Activated T-cell treated with anti-CD3 and anti-CD28 coated beads for 48 hours (primary cell): ENCODE measurements at places on chromosomes 12 and 14.

GRCh38 chr14:74591899-74592298, 20.1 kb downstream of the LTBP2 start:
- no peak for DNase-seq

- DNase-seq, result no peak
Observed at GRCh38 chr14:93398491-93398890, 32.2 kb upstream of the UNC79 start.

- no peak for DNase-seq
Observed at GRCh38 chr14:69696633-69697557, 70.0 kb upstream of the SRSF5 start.

GRCh38 chr14:39452680-39453079, 20.4 kb upstream of the FBXO33 start:
- DNase-seq, result no peak

GRCh38 chr12:40171501-40171900, 53.3 kb upstream of the LRRK2 start:
- no peak for DNase-seq

GRCh38 chr14:100586153-100586402, 1.1 kb downstream of the BEGAIN start:
- no peak for DNase-seq

- DNase-seq, result no peak
Observed at GRCh38 chr14:101288436-101289229, 272.7 kb upstream of the DIO3 start.

GRCh38 chr14:24673059-24673458, 39.1 kb upstream of the GZMB start:
- DNase-seq, result no peak
